KBM-7 (cell line): ENCODE measurements at places on chromosomes 2 and 18.

- DNase-seq: no peak
These were observed 18.4 kb downstream of the NCOA1 start for GRCh38 chr2:24509425-24509824.

DNA sequence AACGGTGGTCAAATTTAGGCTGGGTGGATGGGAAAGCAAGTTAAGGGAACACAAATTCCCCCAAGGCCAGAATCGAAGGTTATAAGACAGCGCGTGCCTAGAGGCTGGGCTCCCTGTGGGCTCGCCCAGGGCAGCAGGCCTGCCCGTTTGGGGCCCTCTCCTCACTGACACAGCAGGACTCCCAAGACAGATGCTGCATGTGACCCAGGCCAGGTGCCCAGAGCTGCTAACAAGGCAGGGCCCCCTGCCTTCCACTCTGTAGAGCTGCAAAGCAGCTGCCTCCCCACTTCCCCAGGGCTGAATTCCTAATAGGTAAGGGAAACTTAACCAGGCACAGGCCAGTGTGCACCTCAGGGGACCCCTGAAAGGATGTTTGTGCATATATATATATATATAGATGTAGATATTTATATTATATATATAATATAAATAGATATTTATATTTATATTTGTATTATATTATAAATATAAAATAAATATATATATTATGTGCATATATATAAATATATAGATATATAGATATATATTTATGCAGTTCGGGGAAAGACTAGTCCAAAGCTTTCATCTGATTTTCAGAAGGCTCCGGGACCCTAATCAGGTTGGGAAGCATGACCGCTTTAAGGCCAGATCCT, 43.7 kb downstream of the TMEM37 start:
- peak; percentile 7 for DNase-seq

GRCh38 chr2:97067279-97068004, 27.2 kb downstream of the FAHD2B start:
- DNase-seq: no peak

DNA sequence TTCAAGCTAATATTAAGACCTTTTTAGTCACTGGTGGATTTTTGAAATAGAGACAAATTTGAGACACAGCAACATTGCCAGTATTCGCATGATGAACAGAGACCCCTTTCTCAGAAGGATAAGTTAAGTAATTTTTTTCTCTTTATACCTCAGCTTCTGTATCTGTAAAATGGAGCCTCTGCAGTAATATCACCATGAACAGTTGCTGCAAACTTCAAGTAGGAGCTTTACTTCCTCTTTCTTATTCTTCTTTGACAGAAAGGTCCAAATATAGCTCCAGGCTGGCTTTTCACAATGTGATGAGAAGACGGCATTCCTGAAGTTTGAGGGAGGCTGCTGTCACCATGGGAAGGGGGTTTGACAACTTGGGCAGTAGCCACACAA, 158.7 kb downstream of the TDRD15 start:
- no peak for DNase-seq

GRCh38 chr18:49020129-49020528, 69.4 kb upstream of the SMAD7 start:
- DNase-seq: no peak

DNA sequence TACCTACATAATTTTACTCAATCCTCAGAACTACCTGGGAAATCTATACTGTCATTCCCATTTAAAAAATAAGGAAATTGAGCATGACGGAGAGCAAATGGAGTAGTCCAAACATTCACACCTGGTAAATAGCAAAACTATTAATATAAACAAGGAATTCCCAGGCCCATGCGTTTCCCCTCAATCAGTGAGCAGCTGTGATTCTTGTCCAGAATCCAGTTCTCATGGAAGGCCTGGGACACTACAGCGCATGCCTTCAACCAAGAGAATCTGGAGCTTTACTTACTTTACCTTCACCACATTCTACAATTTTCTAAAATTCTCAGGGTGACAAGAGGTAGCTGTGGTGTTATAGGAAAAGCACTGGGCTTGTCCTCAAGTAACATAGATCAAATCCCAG, 259.0 kb downstream of the LRATD1 start:
- DNase-seq: no peak

DNA sequence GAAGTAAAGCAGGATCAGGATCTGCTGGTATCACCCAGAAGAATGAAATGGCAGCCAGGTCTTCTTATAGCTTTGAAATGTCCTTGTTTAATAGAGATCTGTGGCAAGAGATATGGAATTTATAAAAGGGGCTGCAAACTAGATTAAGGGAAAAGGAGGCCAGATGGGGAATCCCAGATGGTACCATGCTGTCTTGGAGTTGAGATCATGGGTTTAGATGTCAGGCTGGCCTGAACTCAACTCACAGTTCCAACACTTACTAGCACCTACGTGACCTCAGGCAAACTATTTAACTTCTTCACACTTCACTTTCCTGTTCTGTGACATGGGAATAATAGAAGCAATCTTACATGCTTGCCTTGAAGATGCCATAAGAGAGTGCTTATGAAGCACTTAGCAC, 188.2 kb downstream of the ALK start:
- DNase-seq: no peak

DNA sequence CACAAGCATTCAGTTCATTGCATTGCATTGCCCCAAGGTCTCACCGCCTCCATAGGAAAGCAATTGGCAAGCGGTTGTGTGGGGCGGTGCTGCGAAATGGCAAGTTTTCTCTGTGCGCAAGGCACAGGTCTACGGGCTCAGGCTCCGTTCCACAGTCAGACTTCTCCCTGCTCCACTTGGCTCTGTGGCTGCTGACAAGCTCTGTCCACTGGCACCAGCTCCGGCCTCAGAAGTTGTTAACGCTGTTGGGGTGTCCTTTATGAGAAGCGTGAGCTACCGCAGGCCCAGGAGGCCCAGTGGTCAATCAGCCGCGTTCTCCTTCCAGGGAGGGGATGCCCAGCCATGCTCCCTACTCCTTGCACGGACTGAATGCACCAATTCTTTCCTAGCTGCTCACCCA, 87.0 kb upstream of the GATA6 start:
- DNase-seq: no peak

- no peak for DNase-seq
These were observed 507.9 kb downstream of the ERBB4 start for GRCh38 chr2:212030709-212031108.

DNA sequence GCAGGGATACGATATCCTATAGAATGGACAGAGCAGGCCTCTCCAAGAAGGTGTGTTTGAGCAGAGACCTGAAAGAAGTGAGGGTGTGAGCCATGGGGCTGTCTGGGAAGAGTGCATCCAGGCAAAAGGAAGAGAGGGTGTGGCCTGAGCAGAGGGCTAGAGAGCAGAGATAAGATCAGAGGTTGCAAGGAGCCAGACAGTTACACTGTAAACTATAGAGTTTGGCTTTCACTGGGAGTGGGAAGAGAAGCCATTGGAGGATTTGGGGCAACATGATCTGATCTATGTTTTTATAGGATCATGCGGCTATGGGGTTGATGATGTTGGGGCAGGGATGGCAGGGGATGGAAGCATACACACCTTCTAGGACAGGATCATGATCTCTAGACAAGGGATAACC, 124.1 kb upstream of the MAP3K20 start:
- no peak for DNase-seq

DNA sequence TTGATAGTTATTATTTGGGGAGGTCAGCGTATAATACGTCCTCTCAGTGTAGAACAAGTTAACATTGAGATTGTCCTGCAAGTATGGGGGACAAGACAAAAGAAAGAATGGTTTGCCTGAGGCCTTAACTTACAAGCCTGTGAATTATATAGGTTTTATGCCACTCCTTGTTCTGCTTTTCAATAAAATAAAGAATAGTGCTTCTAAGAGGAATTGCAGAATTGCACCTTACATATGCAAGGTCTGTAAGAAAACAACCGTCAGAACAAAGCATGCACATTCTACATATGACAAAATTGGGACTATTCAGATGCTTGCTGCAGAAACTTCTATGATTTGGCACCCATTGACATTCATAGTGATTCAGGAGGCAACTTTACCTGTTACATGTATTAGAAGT, 785.0 kb downstream of the NR4A2 start:
- no peak for DNase-seq

DNA sequence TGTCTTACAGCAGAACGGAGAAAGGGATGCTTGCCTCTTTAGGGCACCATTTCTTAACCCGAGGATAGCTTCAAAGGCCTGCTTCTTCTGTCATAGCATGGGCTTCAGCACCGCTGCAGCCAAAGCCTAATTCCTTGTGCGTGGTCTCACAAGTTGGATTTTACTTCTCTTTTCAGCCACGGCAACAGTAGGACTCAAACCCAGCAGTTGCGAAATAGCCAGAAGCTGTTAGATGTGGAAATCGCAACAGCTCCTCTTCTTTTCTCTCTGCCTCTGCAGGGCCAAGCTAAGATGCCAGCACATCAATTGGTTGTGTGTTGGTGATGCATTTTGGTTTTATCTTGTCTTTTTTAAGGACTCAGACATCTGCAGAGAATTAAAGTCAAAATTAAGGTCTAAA, 3.1 kb downstream of the NRXN1 start:
- no peak for DNase-seq

DNA sequence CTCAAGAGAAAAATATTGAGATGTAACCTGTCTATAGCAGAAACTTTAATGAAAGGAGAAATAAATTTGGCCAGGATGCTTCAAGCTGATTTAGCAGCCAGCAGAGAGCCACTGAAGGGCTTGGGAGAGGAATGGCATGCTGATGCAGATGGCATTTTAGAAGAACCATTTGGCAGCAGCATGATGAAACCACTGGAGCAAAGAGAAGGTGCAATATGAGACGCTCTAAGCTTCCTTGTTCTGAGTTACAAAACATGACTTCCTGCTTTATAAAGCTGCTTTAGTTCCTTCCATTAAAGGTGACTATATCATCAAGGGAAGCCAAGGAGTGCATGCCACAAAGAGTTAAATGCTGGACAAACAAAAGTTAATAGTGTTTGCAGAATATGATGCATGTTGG, 189.7 kb downstream of the PID1 start:
- DNase-seq: no peak

DNA sequence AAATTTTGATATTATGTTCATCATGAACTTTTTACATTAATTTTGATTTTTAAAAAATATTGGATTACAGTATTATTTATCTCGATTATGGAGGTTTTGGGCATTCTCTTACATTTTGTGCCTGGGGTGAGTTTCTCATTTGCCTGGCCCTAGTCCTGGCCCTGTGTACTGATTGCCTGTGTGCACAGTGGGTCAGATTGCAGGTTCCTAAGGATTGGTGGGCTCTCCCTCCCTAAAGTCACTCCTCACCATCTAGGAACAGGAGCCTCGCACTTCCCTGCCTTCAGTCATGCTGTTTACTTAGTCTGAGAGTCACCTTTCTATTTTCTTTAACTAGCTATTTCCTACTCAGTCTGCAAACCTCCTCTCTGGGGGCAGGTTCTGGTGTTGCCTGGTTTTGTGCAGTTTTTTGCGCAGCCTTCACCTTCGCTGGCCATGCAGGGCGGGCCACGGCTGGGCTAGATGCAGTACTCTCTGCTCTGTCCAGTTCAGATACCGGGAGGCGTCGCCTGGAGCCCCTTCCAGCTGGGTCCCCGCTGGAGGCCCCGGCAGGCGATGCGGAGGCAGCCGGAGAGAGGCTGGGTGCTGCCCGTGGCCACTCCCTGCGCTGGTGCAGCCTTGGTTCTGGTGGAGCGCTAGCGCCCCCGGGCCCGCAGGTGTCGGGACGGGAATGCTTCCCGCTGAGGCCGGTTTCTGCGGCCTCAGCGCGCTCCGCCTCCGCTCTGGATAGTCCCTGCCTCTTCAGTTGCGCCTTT, 23.3 kb upstream of the MC5R start:
- peak; percentile 43 for DNase-seq

- DNase-seq: no peak
These were observed 4.8 kb upstream of the MRPL44 start for GRCh38 chr2:223952280-223952968.

DNA sequence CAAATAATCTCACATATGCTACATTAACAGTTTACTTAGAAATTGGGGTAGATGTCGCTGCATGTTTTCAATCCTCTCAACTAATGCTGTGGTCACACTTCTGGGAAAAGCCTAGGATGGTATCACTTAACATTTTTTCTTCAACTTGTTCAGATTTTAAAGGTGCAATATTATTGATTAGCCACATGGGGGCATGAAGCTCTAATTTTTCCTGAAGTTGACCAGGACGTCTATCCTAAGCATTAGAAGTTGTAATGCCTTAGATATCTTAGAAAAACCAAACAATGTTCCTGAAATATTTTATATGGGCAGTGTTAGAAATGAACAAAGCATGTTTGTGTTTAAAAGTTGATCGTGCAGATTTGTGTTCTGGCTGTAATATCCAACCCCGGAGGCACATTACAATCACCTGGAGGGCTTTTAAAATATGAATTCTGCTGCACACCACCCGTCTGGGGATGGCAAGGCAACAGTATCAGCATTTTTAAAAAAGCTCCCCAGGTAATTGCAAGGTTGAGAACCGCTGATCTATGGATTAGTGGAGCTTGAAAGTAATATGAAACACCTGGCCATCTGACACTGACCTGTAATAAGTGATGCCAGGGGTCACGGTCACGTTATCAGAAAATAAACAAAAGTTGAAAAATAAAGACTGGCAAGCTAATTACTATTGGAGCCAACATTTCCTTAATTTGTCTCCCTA, 100.5 kb upstream of the LMAN1 start:
- DNase-seq: peak; percentile 7

GRCh38 chr2:170685591-170685990, 29.5 kb upstream of the SP5 start:
- DNase-seq: no peak

DNA sequence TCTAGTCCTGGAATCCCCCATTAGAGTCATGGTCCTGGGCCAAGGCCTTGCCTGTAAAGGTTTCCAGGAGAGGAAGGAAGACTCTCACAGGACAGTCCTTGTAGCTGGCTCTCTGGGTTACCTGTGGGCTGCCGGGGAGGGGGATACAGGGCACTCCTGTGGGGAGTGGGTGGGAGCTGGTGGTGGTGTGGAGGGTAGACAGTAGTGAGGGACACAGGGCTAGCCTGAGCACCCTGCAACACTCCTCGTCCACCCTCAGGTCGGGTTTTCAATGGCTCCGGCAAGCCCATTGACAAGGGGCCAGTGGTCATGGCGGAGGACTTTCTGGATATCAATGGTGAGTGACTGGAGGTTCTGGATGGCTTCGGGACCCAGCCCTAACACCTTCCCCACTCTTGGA, 19.7 kb upstream of the ANKRD53 start:
- no peak for DNase-seq

GRCh38 chr2:127098711-127099110, 8.2 kb downstream of the BIN1 start:
- DNase-seq: no peak

DNA sequence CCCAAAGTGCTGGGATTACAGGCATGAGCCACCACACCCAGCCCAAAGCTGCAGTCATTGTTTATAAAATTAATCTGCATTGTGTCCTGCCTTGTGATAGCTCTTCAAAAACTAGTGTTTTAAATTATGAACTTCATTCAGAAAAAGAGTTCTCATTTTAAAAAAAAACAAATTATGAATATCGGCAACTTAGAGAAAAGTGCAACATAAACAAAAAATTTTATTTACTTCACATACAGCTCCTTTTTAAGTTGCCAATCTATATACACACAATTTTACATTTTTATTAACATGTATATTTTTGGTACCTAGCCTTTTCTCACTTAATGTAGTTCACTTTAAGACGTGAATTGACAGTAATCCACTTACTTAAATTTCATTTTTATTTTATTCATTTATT, 46.9 kb downstream of the GEMIN6 start:
- DNase-seq: no peak

GRCh38 chr2:36074008-36074407, 281.6 kb upstream of the CRIM1 start:
- no peak for DNase-seq
